ENCODE measurements at places on chromosomes 7 and 10.

DNA sequence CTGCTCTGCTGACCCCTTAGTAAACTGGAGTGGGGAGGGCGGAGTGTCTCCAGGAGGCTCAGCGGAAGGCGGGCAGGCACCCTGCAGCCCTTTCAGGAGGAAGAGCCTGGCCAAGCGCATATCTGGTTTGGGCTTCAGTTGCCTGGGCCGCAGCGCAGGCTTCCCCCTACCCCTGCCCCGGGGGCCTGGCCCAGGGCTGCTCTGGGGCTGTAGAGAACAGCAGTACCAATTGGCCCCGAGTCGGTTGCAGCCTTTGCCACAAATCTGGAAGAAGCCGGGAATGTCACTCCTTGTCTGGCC, 28.1 kb upstream of the JAKMIP3 start:
- DNase-seq = no peak

GRCh38 chr7:129134356-129134987, 10.0 kb upstream of the TSPAN33 start:
- no peak for DNase-seq

DNA sequence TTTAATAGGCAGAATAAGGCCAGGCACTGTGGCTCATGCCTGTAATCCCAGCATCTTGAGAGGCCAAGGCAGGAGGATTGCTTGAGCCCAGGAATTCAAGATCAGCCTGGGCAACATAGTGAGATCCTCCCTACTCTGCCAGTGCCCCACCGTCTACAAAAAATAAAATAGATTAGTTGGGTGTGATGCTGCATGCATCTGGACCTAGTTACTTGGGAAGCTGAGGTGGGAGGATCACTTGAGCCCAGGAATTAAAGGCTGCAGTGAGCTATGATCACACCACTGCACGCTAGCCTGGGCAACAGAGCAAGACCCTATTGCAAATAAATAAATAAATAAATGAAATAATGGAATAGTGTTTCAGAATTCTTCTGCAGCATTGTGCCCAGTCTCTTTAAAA, 16.2 kb downstream of the FAM200A start:
- DNase-seq = no peak

- DNase-seq = no peak
Measured at GRCh38 chr10:32981760-32982159, 23.7 kb upstream of the ITGB1 start.

DNA sequence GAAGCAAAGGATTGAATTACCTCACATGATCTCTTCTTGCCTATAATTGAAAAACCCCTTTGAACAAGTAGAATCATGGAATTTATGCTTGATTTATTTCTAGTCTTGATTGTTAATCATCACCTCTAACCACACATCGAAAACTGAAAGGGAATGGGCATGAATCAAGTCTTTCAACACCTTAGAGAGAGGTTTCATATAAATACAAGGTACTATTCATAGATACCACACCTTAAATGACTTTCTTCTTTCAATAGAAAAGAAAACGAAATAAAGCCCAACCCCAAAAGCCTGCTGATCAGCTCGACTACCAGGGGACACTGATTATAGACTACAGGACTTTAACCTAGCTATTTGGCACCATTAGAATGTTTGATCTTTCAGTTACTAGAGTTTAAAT, 128.6 kb upstream of the PTPRZ1 start:
- DNase-seq = no peak

- DNase-seq = no peak
Measured at GRCh38 chr10:77478247-77478961, 159.2 kb downstream of the KCNMA1 start.

DNA sequence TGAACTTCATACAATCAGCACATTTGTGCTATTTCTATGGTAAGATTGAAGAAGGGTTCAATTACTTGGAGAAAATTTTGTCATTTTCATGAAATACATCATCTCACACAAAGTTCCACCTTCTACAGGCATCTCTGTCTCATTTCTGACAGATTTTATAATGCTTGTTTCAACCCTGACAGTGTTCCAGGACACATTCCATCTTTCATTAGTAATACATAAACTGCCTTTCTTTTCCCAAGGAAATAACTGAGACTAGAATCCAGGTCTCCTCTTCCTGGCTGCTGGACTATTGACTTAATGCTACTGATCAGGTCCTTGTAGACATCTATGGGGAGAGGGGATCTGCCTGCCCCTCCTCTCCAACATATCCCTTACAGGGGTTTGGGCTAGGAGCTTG, 70.1 kb upstream of the PLPP4 start:
- no peak for DNase-seq

DNA sequence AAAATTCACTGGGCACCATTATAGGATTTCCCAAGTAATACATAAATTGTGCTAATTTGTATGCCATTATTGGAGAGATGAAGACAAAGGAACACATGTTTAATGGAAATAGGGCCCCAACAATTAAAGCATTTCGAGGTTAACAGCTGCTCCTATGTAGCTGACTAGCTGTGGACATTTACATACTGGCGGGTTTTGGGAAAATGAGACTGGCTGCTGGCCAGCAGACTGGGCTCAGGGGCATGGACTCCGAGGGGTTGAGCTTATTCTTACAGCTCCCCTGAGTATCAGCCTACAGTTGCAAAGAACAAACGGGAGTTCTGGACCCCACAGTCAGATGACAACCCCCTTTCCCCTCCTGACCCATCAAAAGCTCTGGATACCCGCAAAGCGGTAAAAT, 91.9 kb upstream of the MYO3A start:
- no peak for DNase-seq

- no peak for DNase-seq
Measured at GRCh38 chr10:33900596-33900995, 566.1 kb upstream of the NRP1 start.

DNA sequence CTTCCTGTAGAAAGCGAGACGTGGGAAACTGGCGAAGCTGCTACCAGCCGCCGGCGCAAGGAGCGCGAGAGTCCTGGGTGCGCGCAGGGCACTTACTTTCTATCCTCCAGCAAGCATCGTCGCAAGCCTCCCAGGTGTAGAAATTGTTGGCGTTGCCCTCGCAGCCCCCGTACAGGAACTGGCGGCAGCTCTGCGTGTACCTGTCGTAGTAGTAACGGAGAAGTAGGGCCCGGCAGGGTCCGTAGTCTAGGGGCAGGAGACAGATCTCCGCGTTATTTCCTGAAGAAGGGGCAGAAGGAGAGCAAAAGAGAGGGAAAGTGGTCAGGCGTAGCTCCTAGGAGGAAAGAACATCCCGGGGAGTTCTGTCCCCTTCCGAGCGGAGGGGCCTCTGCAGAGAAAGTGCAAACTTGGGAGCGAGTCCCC, 501 bp downstream of the TFPI2 start:
- DNase-seq = no peak

- DNase-seq = peak; percentile 77
Measured at GRCh38 chr7:69232445-69233376, 365.6 kb upstream of the AUTS2 start.

- DNase-seq = no peak
Measured at GRCh38 chr10:34743814-34744213, 71.3 kb downstream of the PARD3 start.

GRCh38 chr10:9965341-9965740, 1052.3 kb upstream of the CELF2 start:
- no peak for DNase-seq

GRCh38 chr10:42959833-42960232, 117.0 kb upstream of the RET start:
- DNase-seq = no peak

DNA sequence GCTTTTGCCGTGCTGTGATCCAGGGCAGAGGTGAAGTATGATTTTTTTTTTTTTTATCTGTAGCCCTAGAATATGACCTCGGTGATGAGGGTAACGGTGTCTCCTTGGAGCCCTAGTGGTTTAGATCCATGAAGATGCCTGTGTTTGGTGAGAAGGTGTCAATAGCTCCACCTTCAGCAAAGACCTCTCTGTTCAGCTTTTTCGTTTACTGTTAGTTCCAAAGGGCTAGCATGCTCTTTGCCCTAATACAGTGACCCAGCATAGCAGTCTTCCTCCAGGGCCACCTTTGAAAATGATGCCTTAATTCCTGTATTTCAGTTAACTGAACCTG, 746 bp upstream of the MRPS16 start:
- DNase-seq = no peak

- no peak for DNase-seq
Measured at GRCh38 chr7:92678291-92678920, 88.2 kb upstream of the FAM133B start.
